ENCODE measurements at places on chromosomes 7 and 10.
A peak's percentile ranks its signal among the peaks of the same experiment; 100 is the strongest.

GRCh38 chr7:28904578-28905048, 53.5 kb downstream of the TRIL start:
- no peak for DNase-seq

- no peak for DNase-seq
These were observed 317.8 kb upstream of the MTPN start for GRCh38 chr7:136294977-136295376.

DNA sequence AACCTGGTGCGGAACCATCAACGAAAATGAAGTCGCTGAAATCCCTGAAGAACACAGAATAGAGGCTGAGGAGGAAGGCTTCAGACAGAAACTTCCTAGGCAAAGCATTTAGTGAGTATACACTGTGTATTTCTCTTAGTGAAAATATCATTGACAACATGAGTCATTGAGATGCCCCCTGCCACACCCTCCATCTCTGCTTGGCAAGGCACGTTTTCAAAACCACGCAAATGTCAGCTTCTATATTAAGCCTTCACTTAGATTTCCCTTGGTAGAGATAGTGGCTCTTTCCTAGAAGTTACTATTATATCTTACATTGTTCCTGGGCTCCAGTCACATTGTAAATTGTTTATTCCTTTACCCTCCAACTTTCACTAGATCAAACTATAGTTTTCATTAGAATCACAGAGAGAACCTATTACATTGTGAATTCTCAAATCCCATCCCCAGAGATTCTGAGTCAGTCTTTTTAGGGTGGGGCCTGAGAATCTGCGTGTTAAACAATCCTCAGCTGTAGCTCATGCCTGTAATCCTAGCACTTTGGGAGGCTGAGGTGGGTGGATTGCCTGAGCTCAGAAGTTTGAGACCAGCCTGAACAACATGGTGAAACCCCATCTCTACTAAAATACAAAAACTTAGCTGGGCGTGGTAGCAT, 4.6 kb upstream of the SKAP2 start:
- DNase-seq = no peak

DNA sequence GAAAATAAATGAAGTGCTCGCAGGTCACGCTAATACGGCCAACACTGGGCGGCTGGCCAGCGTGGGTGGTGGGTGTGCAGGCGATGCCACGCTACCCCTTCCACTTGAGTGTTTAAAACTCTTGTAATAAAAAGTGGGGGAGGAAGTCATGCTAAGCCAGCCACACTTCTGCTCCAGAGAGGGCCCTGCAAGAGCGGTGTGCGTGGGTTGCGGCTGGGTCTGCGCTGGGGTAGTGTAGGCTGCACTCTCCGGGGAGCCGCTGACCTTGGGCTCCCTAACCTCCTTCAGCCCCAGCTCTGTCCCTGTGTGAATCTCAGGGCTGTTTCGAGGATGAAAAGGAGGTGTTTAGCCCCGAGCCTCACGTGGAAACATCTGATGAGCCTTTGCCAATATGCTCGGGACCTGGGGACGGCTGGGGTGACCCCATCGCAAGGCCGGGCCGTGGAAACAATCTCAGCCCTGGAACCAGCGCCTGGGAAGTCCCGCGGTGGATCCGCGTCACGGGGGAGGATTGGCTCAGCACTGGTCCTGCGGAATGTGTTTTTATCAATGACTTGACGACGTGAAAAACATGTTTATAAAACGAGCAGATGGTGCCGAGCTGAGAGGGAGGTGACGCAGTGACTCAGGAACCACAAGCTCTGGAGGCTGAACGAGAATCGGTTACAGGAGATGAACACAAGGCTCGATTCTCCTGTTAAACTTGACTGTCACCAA, 278.5 kb downstream of the DNAJB6 start:
- no peak for DNase-seq

DNA sequence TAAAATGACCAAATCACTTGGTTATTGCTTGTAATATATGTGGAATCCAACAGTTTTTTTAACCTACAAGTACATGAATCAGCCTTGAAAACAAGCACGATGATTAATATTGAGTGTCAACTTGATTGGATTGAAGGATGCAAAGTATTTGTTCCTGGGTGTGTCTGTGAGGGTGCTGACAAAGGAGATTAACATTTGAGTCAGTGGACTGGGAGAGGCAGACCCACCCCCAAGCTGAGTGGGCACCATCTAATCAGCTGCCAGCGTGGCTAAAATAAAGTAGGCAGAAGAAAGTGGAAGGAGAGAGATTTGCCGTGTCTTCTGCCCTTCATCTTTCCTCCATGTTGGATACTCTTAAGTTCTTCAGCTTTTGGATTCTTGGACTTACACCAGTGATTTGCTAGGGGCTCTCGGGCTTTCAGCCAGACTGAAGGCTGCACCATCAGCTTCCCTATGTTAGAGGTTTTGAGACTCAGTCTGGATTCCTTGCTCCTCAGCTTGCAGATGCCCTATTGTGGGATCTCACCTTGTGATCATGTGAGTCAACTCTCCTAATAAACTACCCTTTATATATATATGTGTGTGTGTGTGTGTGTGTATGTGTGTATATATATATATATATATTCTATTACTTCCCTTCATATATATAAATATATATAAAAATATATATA, 118.4 kb upstream of the WDR11 start:
- DNase-seq = no peak

GRCh38 chr7:158414486-158414961, 173.1 kb downstream of the PTPRN2 start:
- no peak for DNase-seq

- no peak for DNase-seq
These were observed 8.0 kb downstream of the AKR1B10 start for GRCh38 chr7:134535272-134535918.

DNA sequence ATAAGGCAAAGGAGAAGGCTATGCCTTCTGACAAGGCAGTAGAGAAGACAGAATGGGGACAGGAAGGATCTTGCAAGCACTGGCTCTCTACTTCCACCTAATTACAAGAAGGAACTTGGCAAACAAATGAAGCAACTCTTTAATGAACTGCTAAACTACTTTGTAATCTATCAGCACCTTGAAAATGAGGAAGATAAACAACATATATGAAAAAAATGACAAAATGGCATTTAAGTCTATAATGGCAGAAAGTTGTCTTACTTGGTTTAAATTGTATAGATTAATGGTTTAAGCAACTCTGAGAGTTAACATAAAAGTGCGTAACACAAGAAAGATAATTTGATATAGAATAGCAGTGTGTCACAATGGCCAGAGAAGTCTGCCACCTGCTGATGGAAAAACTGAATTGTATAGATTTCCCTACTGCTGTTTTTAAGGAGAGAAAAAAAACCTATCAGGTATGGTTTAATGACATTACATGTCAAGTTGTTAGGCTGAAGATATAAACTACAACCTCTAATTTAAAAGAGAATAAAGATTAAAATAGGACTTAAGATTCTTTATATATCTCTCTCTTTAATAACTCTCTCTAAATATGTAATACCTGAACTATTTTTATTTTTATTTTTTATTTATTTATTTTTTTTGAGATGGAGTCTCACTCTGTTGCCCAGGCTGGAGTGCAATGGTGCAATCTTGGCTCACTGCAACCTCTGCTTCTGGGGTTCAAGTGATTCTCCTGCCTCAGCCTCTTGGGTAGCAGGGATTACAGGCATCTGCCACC, 11.8 kb downstream of the NT5C3A start:
- DNase-seq = peak; percentile 54

DNA sequence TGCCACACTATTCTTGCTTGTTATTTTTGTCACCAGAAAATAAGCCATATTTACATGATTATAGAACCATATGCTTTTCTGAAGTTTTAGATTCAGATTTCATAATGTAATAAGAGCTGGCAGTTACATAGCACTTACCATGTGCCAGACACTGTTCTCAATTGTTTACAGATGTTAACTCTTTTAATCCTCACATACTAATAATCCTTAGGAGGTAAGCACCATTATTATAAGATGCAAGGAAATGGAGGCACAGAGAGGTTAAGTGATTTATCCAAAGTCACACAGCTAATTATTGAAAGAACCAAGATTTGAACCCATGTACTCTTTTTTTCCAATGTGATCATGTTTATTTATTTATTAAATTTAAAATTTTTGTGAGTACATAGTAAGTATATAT, 57.2 kb downstream of the CREB5 start:
- DNase-seq = no peak

- DNase-seq = no peak
These were observed 179.8 kb upstream of the ASAH2 start for GRCh38 chr10:50431133-50431532.

DNA sequence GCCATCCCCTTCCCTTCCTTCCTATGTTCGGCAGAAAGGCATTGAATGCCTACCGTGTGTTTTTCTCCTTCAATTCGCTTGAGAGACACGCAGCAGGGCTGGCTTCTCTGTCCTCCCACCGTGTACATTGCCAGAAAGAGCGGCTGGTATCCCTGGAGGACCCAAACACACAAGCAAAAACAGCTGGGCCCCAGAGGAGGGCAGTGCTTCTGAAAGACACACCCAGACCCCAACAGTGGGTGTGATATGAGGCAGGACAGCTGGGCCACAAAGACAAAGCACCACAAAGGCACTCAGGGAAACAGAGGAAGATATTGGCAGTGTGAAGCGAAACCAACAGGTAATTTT, 133.1 kb upstream of the SH2B2 start:
- no peak for DNase-seq

GRCh38 chr10:35471435-35471834, 133.7 kb upstream of the GJD4 start:
- DNase-seq = no peak

GRCh38 chr10:103845972-103846371, 9.4 kb downstream of the SH3PXD2A start:
- no peak for DNase-seq

DNA sequence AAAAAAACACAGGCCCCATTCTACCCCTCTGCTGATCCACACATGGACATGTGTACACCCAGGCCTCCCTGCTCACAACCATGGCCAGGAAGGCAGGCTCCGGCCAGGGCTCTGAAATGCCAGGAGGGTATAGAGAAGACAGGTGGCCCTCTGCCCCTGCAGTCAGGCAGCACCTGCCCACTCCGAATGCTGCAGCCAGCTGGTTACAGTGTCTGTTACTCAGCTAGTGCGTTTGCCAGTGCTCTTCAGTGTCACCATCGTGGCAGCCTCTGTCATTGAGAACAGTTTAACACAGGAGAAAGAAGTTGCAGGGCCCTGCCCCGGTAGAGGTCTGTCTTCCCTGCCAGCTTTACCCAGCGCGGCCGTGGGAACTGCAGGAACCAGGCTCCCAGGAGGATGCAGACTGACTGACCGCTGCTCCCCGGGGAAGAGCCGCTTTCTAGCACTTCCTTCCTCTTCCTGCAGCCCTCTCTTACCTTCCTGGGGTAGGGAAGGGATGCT, 128.8 kb upstream of the FAM20C start:
- DNase-seq = no peak

DNA sequence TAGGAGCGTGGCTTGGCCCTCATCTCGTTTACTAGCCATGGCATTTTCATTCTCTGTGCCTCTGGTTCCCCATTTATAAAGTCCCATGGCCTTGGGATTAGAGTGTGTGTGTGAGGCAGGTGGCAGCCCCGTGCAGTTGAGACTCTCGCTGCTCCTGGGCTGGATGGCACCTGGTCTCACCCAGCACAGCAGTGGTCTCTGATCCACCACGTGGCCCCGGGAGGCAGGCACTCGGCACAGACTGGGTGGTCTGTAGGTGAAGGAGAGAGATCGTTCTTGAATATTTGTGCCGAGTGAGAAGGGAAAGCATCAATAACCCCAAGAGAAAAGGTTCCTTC, 50.4 kb downstream of the CALML3 start:
- DNase-seq = no peak

DNA sequence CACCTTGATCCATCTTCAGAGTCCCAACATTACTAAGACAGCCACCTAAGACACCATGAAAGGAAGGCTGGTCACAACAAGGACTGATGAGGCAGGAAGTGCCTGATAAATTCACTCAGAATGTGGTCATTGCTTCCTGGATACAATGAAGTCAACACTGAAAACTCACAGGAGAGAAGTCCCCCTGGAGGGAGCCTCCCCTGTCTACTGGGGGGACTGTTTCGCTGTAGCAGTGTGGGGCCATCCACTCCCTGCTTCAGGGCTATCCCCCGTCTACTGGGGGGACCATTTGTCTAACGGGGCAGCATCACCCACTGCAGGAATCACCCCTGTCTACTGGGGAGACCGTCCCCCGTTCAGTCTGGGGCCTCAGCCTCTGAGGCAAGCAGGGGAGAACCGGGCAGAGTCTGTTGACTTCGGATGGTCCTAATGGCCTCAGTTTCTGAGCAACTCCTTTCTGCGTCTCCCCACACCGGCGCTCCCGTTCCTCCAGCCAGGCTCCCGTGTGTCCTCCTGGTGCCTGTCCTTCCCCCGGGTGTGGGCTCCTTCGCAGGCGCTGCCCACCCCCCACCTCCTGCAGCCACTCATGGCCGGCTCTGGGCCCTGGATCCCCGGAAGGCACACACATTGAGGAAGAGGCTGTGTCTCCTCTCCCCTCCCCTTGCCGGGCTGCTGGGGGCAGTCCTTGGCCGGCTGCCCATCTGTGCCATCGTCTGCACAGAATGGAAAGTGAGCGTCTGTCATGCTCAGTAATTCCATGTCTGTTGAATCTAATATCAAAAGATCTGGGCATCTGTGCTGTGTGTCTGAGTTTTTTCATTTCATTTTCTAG, 59.9 kb upstream of the DNAJB6 start:
- DNase-seq = peak; percentile 41

DNA sequence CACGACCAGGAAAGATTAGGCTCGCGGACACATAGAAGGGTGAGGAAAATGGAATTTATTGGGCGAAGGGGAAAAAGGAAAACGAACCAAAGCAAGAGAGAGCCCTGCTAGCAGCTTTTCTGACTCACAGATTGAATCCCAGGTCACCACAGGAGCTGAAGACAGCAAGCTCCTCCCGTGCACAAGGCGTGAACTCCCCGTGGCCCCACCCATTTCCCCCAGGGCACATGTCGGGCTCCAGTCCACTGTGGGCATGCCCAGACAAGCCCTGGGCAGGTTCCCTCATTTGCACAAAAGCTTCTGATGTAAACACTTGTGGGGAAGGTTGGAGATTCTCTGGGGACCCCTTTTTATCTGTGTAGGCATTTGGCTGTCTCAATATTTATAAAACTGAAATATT, 582.4 kb downstream of the SUGCT start:
- DNase-seq = peak; percentile 14

- DNase-seq = no peak
These were observed 148.3 kb downstream of the CTTNBP2 start for GRCh38 chr7:117724898-117725297.

DNA sequence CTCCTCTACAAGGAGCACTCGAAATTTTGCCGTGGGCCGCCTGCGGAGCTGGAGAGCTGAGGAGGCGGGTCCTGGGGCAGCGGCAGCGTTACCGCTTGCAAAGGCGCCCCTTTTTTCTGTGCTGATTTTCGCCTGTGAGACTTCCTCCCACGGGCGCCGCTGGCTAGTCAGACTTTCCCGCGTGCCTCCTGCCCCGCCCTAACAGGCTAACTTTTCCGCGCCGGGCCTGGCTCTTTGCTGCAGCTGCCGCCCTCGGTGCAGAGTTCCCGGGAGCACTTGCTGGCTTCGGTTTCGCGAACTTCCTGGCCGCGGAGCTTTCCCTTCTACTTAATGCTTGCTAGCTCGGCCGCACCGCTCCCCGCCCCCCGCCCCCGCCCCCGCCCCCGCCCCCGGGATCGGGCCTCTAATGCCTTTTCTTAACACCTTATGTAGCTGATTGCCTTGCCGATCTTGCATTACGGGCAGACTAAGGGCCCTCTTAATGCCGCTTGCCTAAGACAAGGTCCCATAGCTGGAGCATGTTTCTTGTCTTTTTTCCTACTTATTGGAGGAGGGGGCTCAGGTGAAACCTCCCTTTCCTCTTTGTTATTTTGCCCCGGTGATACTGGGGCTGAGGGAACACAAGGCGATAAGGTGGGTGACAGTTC, 37.9 kb upstream of the RASGEF1A start:
- DNase-seq = no peak

- DNase-seq = no peak
These were observed 308.1 kb upstream of the FZD8 start for GRCh38 chr10:35950226-35950625.

- no peak for DNase-seq
These were observed 212.3 kb downstream of the DKK1 start for GRCh38 chr10:52526251-52526823.

Measured in NCI-H1105 treated with DMSO at 0.1 percent for 48 hours (cell line).